SK-MEL-5 (cell line): ENCODE measurements at places on chromosomes 11 and 22.

DNA sequence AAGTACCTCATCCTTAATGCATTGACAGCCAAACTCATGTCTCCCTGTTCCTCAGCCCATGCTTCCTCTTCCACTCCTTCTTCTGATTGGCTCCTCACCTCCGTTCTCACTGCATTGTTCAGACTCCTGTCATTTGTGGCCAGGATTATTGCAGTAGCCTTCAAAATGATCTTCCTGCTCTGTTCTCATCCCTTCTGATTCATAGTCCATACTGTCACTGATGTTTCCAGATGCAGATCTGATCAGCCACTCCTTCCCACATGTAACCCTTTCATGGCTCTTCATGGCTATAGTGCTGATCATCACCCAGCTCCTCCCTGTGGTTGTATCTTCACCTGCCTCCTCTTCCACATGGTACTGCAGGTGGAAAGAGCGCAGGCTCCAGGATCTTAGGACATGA, 71.7 kb downstream of the DEPDC5 start:
- no peak for DNase-seq

DNA sequence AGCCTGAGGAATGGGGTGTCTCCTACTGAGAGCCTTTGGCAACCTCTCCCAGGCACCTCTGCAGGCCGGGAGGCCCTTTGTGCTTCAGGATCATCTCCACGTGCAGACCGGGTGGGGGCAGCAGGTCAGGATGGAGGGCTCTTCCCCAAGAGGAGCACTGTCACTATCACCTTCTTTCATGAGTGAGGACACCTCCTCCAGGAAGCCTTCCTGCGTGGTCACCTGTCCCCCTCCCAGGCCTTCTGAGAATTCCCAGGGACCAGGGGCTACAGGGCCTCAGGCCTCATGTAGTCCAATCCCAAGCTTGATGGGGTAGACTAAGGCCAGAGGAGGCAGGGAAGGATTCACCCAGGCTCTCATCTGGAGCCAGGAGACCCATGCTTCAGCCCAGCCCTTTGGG, 57.6 kb downstream of the PDE2A start:
- DNase-seq = no peak

- no peak for DNase-seq
These were observed 531 bp downstream of the PIM3 start for GRCh38 chr22:49961005-49961600.

- DNase-seq = no peak
These were observed 41.1 kb upstream of the ADA2 start for GRCh38 chr22:17260298-17260697.
